Stimulated activated CD8-positive, alpha-beta memory T cell treated with anti-CD3 and anti-CD28 coated beads, Interleukin-7, amount 100 ng/mL, for 4 hours (primary cell): ENCODE measurements at places on chromosomes 3 and 15.

GRCh38 chr3:13347390-13347950 is 72.7 kb downstream of the NUP210 start:
- DNase-seq = no peak

DNA sequence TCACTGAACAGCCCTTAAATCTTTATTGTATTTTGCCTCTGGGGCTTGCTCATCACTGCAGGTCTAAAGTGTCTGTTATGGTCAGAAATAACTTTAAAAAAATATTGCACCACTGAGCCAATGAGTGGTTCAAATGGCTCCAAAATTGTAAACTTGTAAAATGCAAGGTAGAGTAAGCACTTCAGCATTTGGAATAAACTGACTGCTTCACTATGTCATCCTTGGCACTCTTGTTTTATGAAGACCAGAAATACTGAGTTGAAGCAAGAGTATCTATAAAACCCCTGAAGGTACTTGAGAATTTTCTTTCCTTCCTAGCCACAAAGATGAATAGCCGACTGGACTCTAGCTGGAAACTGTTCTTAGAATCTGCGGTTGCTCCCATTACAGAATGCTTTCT is 390.3 kb upstream of the DPH6 start:
- DNase-seq = no peak

GRCh38 chr15:98321896-98322295 is 326.4 kb upstream of the IGF1R start:
- DNase-seq = no peak

GRCh38 chr3:14988988-14989394 is 41.6 kb downstream of the NR2C2 start:
- DNase-seq = peak; percentile 2

GRCh38 chr3:79815478-79815877 is 47.7 kb upstream of the ROBO1 start:
- DNase-seq = no peak

- DNase-seq = no peak
Measured at GRCh38 chr3:4533489-4534443, 40.6 kb downstream of the ITPR1 start.

DNA sequence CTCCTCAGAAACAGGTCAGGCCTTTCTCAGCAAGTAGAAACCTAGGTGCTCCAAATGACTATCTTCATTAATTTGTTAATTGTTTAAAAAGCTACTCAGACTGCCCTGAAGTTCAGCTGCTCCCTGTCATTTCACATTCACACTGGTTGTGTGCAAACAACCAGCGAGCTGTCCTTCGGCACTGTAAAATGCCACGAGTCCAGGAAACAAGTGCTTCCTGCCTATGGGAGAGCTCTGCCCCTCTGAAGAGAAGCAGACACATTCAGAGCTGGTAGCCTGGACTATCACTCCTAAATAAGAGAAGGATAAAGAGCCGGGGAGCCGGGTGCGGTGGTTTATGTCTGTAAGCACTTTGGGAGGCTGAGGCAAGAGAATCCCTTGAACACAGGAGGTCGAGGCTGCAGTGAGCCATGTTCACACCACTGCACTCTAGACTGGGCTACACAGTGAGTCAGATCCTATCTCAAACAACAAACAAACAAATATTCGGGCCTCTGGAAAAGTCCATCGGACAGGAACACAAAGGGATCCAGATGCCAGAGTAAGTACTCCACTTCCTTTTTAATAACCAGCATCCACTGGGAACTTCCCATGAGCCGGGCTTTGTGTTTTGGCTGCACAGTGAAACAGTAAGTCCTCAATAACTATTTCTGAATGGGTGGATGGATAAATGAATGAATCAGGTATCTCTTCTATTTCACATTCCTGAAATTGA is 114.4 kb upstream of the WNT5A start:
- no peak for DNase-seq

DNA sequence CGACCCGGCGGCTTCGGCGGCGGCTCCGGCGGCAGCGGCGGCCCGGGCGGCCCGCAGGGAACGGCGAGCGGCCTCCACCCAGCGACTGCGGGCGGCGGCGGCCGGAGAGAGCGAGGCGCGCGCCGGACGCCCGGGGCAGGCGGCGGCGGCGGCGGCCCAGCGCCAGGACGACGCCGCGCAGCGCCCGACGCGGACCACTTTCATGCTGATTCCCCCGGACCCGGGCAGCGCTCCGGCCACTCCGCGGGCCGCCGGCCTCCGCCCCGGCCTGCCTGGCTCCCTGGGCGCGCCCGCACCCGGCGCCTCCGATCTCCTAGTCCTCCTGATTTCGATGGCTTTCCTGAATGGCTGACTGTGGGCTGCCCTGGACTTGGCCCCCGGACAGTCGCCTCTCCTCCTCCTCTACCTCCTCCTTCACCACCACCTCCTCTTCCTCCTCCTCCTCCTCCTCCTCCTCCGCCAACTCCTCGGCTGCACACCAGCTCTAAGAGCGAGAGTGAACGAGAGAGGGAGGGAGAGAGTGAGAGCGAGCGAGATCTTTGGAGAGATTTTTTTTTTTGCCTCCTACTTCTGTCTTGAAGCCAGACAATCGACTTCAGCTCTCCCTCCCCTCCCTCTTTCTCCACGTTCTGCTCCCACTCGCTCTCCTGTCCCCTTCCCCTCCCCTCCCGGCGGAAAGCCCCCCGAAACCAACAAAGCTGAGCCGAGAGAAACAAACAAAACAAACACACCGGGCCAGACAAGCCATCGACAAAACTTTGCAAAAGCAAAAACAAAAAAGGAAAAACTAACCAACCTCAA is 844 bp downstream of the NR2F2 start:
- DNase-seq = no peak
